Hematopoietic multipotent progenitor cell (in vitro differentiated cells): ENCODE measurements at places on chromosomes 7 and 10. TPM values are rescaled to one million over a fixed set of nuclear protein-coding genes. Genes with fewer than 3 reads are reported as not detected.

The HYCC1 gene
- 4.0 TPM for total RNA-seq

The DEPP1 gene
- 29.1 TPM for total RNA-seq

GRCh38 chr7:61576-62360, 130.6 kb upstream of the FAM20C start:
- DNase-seq = no peak

GRCh38 chr10:423178-423577, 266.3 kb downstream of the DIP2C start:
- DNase-seq = no peak

The LOXL4 gene
- total RNA-seq = 2.2 TPM

The LMOD2 gene
- total RNA-seq = not detected

- no peak for DNase-seq
Measured at GRCh38 chr7:106772655-106773108, 92.4 kb upstream of the PIK3CG start.

The SPACDR gene
- total RNA-seq = 0.27 TPM

DNA sequence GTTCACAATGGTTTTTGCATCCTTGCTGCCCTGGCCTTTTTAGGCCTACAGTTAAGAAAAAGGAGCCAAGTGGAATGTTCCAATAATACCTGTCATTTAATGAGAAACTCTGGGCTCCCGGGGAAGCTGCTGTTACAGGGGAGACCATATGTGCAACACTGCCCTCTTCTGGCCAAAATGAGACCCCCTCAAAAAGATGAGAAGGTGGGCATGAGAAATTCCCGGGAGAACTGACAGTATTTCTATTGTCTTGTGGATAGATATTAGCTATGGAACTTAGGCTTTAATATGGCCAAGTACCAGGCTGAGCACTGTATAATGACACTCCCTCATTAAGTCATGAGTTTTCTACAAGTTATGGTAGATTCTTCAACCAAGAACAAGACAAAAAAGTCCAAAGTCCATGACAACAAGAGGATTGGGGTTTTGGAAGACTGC, 99.4 kb downstream of the CCDC3 start:
- peak; percentile 5 for DNase-seq

- DNase-seq = no peak
Measured at GRCh38 chr10:11357439-11357838, 254.0 kb downstream of the USP6NL start.

DNA sequence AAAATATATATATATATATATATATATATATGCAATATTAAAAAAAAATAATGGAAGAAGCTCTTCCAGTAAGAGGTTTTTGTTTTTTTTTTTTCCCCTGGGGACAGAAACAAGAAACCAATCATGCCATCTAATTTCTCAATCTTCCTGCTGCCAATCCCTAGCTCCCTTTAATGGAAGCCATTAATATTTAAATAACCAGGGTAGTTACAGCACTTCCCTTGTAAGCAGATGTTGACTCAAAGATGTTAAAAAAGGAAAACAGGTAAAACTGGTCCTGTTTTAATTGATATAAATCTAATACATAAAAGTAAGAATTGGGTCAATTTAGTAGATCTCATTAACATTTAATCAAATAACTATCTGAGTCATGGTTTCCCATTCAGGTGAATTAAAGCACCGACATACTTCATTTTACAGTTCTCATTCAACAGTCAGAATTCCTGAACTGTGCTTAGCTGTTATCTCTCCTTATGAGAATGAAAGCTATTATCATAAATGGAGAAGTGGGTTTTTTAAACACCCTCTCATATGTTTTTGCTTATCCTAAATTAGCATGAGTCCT, 22.6 kb downstream of the CPVL start:
- no peak for DNase-seq

DNA sequence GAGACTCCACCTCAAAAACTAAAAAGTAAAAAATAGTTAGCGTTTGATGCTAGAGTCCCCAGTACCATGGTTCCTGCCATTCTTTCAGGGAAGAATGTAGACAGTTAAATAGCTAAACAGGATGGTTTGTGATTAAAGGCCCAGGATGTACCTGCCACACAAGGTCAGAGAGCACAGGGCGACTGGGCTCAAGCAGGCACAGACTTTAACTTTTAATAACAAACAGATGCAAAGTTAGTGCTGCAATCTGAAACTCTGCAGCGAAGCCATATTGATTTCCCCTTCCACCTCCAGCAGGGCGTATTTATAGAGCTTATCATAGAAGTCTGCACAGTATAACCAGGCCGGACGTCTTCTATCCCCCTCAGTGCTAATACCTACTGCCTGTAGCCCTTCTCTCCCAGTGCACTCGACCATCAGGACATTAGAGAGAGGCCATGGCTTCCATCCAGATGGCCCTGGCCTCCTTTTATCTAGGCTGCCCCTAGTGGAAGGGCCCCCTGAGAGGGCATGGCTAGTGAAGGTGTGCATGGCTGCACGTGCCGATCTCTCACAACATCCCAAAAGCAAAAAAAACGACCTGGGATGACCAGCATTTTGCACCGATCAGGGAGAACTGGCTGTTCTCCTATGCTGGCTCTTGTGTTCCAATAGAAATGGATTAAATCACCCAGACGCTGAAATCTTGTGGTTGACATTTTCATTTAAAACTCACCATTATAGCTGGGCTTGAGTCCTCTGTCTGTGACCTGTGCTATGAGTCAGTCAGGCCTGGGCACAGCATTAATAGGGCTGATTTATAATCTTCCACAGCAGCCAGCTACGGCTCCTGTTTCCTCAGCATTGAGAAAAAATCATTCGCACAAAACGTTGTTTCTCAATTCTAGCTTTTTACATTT, 7.6 kb upstream of the BAG3 start:
- no peak for DNase-seq

- no peak for DNase-seq
Measured at GRCh38 chr10:77793831-77794230, 132.7 kb downstream of the DLG5 start.

GRCh38 chr7:5525271-5526099, 101.9 kb upstream of the TNRC18 start:
- no peak for DNase-seq

DNA sequence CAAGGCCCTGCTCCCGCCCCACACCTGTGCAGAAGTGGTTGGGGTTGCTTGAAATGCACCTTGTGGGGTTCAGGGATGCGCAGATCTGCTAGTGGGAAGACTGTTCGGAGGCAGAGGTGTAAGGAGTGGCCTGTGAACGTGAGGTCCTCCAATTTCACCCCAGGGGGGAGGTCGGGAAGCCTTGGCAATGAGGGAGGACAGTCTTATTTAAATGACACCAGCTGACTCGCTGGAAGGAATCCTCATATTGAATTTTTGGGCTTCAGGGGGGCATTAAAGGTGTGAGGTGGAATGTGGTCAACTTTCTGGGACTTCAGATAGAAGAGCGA, 218.8 kb upstream of the CELF2 start:
- DNase-seq = no peak

The SPDYE8 gene
- not detected for total RNA-seq

DNA sequence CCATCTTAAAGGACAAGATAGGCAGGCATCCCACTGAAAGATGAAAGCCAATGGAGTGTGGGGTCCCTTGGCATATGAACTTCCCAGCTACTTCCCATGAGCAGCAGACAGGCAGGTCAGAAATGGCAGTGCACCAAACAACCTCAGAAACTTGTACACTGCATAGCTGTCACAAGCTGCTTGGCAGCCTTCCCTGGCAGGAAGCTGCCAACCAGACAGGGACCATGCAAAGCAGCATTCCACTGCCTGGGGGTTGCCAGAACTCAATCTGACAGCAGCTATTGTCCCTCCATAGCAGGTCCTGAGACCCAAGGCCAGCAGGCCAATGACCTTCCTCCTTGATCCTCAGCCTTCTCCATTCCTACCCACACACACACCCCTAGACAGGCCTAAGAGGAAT, 139.5 kb downstream of the PLCE1 start:
- DNase-seq = no peak

GRCh38 chr7:159071260-159071659, 73.4 kb downstream of the VIPR2 start:
- no peak for DNase-seq

GRCh38 chr7:44367475-44368043, 42.2 kb upstream of the CAMK2B start:
- DNase-seq = no peak

The STOX1 gene
- total RNA-seq = 0.54 TPM

The GPR37 gene
- total RNA-seq = under 0.01 TPM

The PRLHR gene
- not detected for total RNA-seq

DNA sequence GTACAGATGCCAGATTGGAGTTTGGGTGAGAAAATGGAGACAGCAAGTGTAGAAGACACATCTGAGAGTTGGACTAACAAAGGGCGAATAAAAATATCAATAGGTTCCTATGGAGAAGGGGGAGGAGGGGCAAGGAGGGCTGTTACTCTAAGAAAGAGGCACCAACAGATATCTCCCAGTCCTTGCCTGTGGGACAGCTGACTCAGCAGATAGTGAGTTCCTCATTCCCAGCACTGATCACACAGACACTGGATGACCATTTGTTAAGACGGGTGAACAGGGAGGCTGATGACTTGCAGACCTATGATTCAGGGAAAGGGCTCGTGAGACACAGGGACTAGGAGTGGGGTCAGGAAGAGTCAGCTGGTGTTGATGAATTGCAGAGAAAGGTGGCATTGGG, 5.7 kb upstream of the PRR15 start:
- DNase-seq = peak; percentile 49

The C10orf53 gene
- total RNA-seq = under 0.01 TPM

DNA sequence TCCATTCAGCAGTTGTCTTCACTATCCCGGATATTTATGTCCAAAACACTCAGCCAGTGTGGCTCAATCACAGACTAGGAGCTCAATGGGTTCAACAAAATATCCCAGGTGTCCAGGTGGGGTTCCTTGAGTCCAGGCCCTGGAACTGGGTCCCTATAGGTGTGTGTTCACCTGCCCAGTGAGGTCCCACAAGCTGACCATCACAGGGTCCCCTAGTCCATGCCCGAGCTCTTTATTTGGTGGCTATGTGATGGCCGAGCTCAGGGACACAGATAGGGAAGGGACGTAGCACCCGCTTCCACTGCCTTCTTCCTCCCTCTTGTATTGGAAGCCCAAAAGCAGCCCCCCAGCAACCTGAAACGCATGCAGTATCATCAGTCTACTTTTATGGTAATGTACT, 78.9 kb upstream of the DDC start:
- DNase-seq = no peak

The PPP1R9A gene
- 4.0 TPM for total RNA-seq

GRCh38 chr7:117731455-117731854, 141.8 kb downstream of the CTTNBP2 start:
- DNase-seq = peak; percentile 58

DNA sequence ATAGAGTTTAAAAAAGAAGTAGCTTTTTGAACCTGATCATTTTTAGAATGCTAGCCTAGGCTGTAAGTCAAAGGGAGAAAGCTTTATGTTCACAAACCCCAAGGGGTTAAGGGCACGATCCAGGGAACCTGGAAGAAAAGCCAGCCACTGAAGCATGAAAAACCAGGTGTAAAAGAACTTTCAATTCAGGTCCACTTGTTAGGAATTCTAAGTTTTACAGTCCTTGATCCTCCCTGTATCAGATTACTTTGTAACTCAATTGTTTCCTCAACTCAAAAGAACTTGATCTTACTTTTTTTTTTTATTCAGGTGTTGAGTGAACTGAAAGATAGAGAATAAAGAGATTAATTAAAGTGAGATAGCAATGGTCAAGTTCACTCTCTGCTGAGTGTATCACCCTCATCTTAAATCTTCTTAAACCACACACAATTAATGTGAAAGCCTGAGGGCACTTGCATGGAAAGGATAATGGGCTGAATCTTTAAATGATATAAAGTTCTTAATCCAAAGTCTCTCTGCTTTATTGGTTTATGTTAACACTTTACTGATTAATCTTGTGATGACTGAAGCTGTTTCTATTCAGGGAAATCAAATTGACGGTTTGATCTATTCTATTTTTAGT, 672.2 kb upstream of the LRRN3 start:
- no peak for DNase-seq

DNA sequence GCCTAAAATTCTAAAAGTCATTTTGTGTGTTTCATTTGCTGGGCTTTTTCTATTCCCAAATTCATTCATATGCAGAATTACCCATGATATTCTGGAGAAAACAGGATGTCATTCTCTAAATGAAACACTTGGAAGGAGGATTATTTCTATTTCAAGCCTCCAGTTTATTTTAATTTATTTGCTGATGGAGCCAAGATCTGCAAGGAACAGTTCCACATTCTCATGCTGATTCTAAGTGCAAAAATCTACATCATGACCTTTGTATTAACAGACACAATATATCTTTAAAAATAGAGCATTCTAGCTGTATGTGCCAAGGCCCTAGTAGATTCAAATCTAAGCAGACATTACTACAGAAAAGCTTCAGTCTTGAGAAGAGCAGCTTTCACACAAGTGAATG, 51.3 kb upstream of the KCND2 start:
- no peak for DNase-seq

The EPO gene
- not detected for total RNA-seq

GRCh38 chr7:107122486-107122911, 46.3 kb upstream of the HBP1 start:
- DNase-seq = no peak

DNA sequence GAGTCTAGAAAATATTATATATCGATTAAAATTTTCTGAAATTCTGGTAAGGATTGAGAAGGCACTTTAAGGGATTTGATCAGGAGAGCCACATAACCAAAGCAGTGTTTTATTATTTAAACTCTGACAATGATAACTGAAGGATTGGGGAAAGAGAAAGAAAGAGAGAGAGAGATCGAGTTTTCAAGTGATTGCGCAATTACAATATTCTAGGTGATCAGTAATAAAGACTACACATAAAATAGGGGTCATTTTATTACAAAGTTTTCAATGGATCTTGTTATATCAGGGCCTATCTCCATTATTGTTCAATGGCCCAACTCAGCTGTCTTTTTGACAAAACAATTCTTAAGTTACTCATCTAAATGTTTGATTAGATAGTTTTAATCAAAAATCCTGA, 541.5 kb upstream of the ZWINT start:
- DNase-seq = no peak

- no peak for DNase-seq
Measured at GRCh38 chr7:147071536-147071935, 954.9 kb downstream of the CNTNAP2 start.

DNA sequence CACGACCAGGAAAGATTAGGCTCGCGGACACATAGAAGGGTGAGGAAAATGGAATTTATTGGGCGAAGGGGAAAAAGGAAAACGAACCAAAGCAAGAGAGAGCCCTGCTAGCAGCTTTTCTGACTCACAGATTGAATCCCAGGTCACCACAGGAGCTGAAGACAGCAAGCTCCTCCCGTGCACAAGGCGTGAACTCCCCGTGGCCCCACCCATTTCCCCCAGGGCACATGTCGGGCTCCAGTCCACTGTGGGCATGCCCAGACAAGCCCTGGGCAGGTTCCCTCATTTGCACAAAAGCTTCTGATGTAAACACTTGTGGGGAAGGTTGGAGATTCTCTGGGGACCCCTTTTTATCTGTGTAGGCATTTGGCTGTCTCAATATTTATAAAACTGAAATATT, 582.4 kb downstream of the SUGCT start:
- DNase-seq = no peak

DNA sequence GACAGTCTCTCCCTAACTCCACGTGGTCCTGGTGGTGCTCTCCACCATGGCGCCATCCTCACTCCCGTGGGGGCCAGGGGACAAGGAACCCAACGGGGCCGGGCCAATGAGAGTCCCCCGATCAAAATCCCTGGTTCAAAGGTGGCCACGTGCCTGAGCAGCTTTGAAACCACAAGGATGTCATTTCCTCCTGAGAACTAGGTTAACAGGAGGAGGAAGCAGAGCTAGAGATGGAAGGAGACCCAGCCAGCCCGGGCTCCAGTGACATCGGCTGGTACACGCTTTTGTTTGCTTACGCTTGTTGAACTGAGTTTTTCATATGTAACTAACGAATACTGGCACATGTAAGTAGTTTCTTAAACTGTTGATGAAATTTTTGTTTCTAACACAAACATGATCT, 61.7 kb downstream of the PRPF18 start:
- no peak for DNase-seq

The GRM3 gene
- not detected for total RNA-seq

The PTPRE gene
- 86.2 TPM for total RNA-seq
